ENCODE measurements at places on chromosomes 11 and 22.

DNA sequence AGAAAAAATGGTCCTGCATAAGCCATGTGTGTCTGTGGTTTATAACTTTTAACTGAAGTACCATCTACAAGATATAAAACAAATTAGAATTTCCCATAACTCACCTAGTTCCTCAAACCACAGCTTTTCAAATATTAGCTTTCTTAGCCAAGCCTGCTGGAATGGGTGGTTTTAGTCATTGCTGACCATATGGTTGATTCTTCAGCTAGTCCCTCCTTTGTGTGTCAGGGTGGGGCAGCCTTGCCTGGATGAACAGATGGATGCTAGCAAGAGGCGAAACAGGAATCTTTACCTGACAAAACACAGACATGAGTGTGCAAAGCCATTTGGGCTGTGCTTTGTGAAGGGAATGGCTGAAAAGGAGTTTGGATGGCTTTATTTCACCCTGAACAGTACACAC is 6.9 kb upstream of the B3GNT6 start:
- DNase-seq = no peak

- peak; percentile 94 for DNase-seq
These were observed 61.9 kb downstream of the MED15 start for GRCh38 chr22:20569059-20570058.

DNA sequence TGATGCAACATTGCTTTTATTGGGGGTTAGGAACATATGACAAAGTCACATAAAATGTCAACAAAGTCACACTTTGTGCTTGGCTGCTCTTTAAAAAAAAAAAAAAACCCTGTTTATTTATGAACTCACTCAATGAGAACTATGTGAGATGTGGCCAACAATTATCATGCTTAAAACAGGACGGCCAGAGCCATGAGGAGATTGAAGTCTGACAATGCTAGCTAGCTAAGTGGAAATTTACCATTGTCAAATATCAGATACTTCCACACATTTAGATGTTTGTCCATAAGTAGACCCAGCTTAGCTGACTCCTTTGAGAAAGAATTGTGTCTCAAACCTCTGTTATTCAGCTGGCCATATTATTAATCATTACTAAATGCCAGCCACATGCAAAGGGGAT is 26.9 kb downstream of the BLID start:
- no peak for DNase-seq

DNA sequence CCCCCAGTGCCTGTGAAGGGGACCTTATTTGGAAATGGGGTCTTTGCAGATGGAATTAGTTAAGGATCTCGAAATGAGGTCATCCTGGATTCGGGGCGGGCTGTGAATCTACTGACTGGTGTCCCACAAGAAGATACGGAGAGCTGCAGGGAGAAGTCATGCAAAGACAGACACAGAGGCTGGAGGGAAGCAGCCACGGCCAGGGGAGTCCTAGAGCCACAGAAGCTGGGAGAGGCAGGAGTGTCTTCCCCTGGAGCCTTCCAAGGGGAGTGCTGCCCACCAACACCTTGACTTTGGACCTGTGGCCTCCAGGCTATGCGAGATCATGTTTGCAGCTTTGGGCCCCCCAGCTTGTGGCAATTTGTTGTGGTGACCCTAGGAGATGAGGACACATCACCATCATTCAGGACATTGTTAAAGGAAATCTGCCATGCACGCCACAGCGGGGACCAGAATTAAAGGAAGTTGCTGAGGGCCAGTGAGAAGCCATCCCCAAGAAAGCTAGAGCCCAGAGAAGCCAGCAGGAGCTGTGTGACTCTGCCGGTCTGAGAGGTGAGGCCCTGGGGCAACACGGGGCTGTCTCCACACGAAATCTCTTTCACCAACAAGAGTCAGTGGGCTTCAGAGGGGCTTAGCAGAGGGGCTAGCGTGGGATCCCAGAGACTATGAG is 434.7 kb downstream of the BRD1 start:
- no peak for DNase-seq

- no peak for DNase-seq
These were observed 35.2 kb upstream of the FADD start for GRCh38 chr11:70167723-70168404.

DNA sequence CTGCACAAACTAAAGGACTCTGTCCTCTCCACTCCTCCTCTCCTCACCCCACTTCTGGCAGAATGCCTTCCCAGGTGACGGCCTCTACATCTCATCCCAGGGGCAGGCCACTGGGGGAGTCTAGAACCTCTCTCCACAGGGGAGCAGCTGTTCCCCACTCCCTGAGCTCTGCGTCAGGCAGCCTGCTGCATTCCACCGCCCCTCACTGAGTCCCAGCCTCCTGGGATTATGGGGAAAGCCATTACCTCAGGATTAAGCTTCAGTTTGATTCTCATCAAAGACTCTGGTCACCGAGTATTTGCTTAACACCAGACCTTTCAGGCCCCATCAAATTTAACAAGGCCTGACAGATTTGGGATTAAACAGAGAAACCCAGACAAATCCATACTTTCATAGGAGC is 405.9 kb downstream of the NXPE2 start:
- DNase-seq = no peak

DNA sequence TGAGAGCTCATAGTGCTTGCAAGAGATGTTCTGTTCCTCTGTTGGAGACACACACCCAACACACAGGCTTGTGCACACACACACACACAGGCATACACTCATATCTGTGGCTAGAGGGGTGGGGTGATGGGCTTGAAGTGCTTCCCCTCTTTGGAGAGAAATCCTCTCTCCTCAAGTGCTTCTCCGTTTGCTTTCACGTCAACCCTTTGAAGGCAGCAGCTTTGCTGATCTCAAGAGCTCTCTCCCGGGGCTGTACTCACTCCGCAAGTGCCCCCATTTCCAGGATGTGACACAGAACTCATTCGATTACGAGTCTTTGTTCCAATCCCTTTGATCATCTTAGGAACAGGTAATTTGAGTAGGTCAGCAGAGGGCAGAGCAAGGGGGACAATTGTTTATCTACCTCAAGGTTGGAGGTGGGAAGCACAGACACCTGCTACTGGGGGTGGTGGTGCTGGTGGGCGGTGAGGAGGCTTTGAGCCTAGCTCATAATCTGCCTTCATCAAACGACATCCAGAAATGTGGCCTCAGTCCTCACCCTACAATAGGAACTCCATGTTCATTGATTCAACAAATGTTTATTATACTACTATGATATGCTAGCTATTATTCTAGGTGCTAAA is 529.8 kb upstream of the CADM1 start:
- no peak for DNase-seq

GRCh38 chr11:27497284-27497866 is 9.2 kb downstream of the LIN7C start:
- DNase-seq = no peak

- no peak for DNase-seq
These were observed 75.0 kb upstream of the OR4B1 start for GRCh38 chr11:48141475-48142122.

DNA sequence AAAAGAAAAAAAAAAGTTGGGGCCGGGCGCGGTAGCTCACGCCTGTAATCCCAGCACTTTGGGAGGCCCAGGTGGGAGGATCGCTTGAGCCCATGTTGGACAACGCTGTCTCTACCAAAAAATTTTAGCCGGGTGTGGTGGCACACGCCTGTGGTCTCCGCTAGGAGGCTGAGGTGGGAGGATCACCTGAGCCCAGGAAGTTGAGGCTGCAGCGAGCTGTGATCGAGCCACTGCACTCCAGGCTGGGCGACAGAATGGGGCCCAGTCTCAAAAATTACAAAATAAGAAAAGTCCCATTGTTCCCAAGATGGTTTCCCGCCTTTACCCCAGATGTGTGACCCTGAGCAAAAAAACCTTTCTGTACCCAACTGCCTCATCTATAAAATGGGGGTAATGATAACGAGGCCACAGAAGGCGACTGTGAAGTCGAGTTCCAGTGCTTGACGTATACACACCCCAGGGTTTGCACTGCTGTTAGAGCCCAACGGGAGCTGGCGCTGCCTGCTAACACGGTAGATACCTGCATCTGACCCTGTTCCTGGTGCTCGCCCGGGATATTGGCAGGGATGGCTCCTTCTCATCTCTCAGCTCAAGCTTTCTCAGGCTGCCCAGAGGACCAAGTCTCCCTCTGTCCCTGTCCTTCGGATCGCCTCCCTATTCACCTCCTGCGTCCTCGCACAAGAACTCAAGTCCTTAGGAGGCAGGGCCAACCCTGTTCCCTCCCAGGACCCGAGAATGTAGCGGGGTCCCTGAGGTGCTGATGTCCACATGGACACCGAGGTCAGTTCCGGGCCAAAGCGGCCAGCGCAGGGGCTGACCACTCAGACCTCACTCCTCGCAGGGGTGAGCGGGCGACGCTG is 1.1 kb upstream of the RPLP2 start:
- DNase-seq = peak; percentile 51

DNA sequence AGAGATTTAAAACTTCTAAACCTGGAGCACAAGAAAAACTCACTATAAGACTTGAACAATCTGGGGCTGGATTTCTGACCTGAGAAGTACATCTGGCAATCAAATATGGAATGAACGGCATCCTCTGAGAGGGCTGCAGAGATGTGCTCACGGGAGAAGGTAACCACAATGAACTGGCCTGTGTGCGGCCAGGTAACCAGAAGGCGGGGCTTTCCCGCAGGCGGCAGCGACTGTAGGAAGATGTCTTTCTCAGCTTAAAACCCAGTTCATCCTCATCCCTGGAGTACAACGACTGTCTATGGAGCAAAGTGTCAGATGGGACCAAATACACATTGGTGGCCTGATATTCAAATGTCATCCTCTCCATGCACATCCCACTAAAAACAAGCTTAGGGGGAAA is 24.5 kb downstream of the MICAL3 start:
- DNase-seq = no peak

GRCh38 chr11:118650366-118650765 is 29.1 kb downstream of the TREH start:
- DNase-seq = no peak

DNA sequence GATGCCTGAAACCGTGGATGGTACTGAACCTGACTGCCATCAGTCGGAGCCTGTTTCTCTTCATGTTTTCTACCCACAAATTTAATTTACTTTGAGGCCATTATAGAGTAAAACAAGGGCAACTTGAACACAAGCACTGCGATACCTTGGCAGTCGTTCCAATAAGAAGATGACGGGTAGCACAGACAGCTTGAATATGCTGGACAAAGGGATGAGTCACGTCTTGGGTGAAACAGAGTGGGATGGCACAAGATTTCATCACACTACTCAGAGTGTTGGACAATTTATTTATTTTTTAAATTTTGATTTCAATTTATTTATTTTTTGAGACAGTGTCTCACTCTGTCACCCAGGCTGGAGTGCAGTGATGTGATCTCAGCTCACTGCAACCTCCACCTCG is 5.7 kb downstream of the DIXDC1 start:
- DNase-seq = no peak

DNA sequence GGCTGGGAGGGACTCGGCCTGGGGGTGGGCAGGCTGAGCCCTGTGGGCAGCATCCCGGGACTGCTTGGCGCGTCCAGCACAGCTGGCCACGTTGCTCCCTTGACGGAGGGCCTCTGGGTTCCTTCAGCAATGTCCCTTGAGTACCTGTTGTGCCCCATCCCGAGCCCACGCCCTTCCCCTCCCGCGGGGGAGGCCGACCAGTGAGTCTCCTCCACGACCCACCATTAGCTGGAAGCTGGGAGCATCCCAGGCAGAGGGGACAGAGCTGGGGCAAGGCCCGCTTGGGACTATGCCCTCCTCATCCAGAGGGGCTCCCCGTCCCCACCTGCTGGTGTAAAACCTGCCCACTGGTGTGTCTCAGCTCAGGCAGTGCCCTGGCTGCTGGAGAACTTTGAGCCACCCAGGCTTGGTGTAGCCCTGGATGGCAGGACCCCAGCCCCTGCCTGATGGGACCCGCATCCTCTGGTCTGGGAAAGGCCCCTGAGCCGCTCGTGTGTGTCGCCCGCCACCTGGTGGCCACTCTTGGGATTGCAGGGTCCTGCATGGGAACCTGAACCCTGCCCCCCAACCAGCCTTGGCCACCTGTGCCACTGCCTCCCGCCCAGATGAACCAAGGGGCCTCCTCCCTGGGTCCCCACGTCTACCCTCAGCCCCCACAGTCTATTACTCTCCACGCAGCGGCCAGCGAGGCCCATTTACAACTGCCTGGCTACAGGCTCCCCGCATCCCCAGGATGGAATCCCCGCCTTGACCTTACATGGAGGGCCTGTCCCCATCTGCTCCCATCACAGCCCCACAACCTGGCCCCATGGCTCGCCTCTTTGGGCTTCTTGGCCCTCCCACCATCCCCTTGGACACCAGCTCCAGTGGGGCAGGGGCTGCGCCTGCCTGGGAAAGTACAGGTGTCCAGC is 16.6 kb upstream of the ARHGAP8 start:
- DNase-seq = peak; percentile 88

DNA sequence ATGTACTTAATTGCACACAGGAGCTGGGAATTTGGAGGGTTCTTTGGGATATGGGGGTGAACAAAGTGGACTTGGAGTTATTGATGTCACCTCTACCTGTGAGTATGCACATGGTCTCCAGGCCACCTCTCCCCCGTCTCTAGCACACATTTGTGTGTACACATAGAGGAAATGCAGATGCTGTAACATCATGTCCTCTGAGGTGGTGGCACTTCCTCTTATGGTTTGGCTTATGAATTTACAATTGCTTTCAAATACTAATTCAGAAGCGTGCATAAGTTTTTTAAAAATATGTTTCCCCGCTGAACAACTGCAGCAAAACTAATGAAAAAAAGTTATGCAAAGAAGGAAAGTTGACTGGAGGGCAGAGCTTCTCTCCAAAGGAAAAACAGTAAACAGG is 152.0 kb upstream of the TENM4 start:
- DNase-seq = no peak

- DNase-seq = no peak
These were observed 9.1 kb downstream of the GAL3ST1 start for GRCh38 chr22:30565341-30565740.

Data from CD8-positive, alpha-beta memory T cell (primary cell).